ENCODE measurements at places on chromosomes 12 and 14.

DNA sequence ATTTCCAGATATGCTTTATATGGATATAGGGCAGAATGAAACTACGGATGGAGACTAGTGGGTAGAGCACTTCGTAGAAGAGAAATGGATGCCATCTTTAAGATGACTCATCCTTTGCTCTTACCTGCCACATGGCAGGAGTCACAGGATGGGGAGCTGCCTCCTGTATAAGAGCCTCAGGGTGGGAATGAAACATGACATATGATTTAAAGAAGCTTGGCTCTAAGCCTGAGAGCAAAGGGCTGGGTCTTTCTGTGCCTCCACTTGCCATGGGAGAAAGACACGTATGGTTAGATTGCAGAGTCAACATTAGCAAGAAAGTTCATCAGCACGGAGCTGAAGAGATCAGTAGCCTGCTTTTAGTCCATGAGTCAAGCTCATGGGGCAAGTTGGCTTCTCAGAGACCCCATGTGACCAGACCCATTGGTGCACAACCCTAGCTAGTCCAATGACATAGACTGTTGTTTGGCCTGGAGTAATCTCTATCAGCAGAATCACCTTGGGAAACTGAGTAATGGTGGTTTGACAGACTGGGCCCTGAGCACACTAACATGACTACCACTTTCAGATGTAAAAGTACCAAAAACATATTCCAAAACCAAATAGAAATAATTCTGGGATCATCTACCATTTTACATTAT, 38.1 kb upstream of the IL22 start:
- DNase-seq, result no peak

DNA sequence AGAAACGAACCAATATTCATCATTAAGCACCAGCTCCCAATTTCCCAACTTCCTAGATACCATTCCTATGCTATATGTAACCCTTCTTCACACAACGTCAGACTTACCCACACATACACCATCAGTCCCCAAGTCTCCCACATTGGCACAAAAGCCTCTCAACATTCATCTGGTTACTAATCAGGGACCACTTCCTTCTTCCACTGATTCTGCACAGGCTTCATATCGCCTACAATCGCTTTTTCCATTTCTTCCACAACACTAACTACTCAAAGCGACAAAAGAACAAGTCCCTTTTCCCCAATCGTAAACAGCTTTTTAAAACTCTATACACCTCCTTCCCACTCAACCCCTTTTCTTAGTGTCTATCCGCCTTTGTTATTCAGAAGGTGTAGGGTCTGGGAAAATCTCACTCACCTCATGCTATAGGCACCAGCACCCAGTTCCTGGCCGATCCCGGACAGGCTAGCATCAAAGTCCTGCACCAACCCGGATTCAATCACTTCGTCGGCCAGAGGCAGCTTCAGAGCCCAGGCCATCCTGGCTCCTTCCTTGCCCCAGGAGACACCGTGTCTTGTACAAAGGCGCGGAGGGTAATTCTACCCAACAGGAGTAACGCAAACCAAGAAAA, 936 bp downstream of the TFCP2 start:
- DNase-seq, result peak; percentile 7

DNA sequence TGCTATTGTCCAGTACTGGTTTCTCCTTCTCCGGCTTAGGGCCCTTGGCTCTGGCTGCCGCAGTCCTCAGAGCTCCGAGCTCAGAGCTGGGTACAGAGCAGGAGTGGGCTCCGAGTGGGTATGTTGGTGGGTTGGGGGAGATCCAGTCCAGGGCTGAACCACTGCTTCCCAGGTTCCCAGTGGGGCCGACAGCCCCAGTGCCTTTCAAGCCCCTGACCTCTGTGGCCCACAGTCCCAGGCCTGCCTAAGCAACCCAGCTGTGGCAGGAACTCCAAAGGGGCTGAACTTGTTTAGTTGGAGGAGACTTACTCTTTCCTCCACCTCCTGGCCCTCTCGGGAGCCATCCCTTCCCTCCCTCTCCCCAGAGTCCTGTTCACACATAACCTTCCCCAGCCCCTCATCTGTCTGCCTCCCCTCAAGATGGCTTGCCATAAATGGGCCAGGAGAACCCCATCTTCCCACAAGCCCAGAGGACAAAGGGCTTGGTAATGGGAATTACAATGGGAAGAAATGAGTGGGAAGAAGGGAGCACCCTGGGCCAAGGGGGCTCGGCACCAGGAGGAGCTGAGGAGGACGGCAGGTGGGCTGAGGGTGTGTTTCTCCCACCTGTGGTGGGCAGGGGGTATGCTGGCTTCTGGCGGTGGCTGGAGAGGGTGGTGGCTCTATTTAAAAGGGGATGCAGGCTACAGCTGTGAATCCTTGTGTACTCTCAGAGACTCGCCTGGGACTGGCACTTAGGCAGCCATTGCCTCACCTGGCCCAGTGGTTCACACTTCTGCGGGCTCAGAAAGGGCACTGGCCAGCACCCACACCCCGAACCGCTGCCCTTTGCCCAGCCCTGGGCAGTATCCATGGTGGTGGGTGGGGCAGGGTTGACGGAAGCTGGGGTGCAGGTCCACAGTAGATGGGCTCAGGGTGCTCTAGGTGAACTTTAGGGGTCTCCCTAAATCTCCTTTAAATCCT, 3.8 kb upstream of the MYH6 start:
- no peak for DNase-seq

GRCh38 chr12:108047071-108047550, 82.0 kb upstream of the WSCD2 start:
- DNase-seq, result no peak

DNA sequence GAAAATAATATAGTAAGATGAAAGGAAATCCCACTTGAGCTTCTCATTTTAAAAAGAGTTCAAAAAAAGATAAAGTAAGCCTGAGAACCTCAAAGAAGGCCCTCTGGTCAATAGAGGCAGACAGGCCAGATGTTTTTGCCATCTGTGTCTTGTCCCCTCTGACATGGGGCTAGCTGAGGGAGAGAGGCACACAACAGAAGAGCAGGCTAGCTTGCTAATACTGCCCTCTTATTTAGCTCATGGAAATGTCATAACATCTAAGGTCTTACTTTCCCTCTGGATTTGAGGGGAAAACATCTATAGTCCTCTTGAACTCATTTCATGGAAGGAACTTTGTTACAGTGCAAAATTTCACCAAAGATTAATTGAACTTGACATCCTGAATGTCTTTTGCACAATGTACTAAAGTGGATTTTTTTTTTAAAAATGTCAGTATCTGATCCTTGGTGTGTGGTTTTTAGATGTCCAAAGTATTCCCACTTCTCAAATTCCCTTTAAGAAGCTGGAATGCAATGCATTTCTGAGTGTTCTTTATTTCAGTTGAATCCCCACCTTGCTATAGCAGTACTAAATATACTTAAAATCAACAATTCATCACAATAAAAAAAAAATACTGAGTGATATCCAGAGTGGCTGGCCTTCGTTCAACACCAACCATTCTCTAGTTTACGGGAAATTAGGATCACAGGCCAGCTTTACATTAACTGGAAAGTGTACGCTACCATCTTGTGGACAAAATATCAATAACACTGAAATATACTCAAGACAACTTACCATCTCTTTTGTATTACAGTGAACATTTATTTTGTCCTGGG, 176.7 kb downstream of the PAH start:
- DNase-seq, result no peak

- DNase-seq, result peak; percentile 16
Measured at GRCh38 chr14:75113932-75114539, 12.8 kb downstream of the NEK9 start.

DNA sequence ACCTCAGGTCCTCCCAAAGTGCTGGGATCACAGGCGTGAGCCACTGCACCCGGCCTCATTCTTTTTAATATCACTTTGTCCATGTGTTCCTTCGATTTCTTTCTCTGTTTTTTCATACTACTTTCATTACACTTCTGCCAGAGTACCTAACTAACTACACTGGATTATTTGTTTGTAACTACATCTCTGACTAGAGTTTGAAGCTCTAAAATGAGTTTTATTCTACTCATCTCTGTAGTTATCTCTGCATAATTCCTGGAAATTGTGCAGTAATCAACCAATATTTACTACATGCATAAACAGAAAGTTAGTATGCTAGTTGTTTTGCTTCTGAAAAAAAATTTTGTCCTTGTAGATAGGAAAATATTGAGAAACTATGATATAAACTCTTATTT, 15.2 kb downstream of the KLRK1 start:
- no peak for DNase-seq

GRCh38 chr12:75953312-75953906, 78.2 kb downstream of the PHLDA1 start:
- no peak for DNase-seq

DNA sequence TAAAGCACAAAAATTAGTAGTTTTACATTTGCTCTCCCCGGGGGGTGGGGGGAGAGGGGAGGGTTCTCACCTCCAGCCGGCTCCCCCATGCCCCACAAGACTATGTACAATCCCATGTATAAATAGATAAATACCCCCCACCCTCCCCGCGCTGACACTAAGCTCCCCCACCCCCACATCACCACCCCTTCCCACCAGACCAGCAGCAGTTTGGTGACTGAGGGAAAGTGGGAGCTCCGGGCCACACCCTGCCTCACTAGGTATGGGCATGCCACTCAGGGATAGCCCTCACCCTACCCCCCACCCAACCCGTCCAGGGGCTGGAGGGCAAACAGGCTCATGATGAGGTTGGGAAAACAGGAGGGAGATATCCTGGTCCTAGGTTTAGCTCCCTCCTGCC, 1.9 kb upstream of the PRKAG1 start:
- no peak for DNase-seq

GRCh38 chr12:82458101-82458500, 99.8 kb downstream of the METTL25 start:
- no peak for DNase-seq

DNA sequence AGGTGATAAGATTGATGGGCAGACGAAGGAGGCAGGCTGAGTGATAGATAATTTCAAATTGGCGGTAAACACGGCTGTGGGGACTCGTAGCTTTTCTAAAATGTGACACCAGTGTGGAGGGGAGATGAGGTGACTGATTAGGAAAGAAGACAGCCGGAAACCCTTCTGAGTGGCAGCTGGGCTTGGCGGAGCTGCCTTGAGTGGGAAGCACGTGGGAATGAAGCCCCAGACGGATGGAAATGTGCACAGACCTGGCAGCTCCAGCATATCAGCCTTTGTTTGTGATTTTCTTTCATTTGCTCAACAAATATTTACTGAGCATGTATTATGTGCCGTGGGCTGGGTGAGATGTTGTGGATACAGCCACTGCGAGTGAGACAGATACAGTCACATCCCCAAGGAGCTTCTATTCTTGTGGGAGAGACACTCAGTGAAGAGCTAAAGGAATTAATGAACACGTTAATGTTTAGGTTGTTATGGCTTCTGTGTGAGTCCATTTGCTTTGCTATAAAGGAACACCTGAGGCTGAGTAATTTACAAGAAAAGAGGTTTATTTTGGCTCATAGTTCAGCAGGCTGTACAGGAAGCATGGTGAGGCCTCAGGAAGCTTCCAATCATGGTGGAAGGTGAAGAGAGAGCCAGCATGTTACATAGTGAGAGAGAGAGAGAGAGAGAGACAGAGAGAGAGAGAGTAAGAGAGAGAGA, 65.5 kb upstream of the LHX5 start:
- DNase-seq, result no peak

- no peak for DNase-seq
Measured at GRCh38 chr14:96370528-96370927, 7.2 kb downstream of the GSKIP start.

DNA sequence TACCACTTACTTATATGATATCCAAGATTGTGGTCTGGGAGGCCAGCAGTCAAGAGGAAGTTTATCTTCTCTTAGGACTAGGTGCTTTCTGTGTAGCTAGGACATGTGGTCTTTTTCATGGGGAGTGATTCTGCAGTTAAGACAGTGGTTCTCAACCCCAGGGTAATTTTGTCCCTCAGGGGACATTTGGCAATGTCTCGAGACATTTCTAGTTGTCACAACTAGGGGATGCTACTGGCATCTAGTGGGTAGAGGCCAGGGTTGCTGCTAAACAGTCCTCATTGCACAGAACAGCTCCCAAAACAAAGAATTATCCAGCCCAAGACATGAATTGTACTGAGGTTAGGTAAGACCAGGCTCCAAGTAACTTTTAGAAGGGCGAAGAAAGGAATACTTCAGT, 20.0 kb downstream of the AMDHD1 start:
- no peak for DNase-seq

GRCh38 chr12:123229051-123229450, 3.9 kb downstream of the MPHOSPH9 start:
- no peak for DNase-seq

- DNase-seq, result no peak
Measured at GRCh38 chr12:86723326-86723725, 467.1 kb upstream of the MGAT4C start.

DNA sequence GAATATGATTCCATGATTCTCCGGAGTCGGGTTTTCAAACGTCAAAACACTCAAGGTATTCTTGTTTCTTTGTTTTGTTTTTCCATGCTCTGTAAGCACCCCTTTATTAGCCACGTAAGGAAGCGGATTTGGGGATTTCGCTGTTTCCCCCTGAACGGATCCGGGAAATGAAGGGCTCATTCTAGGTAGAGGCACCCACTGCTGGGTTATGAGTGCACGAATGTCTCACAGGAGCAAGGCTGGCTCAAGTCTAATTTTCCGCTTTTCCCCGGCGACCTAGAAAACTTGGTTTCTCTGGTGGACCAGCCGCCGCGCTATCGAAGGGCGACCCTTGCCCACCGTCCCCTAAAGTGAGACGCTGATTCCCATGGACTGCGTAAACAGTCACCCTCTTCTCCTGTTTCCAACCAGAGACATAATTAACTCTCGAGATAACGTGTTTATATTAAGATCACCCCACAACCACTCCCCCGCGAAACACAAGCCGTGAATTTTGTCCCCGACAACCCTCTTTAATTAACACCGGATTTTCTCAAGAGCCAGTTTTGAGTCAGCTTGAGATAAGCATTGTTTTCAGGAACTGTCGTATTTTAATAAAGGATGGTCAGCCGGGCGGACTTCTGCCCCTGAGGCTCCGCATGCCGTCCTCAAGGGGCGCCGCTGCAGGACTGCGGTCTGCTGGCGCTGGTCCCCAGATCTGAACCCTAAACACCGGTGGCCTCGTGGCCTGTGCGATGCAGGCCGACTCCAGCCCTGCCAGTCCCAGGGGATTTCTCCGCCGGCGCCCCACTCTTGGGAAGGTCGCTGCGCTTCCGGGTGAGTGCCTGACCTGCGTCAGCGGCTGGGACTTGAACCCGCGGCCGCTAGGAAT, 515 bp upstream of the ABCC9 start:
- no peak for DNase-seq

DNA sequence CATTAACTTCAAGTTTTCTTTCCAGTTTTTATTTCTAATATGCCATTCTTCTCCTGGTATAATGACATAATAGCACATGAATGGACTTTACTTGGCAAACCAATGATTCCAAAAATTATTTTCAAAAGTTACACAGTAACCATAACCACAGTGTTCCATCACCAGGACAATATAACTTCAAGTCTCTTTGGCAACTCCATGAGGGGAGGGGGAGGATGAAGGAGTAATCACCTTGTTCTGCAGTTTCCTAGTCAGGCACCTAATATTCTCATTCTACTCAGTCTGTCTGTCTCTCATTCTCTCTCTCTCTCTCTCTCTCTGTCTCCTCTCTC, 66.6 kb downstream of the BTG1 start:
- no peak for DNase-seq
